T-helper 9 cell (primary cell): ENCODE measurements at places on chromosomes 12 and 14.
A peak's percentile ranks its signal among the peaks of the same experiment; 100 is the strongest.

- DNase-seq = no peak
Measured at GRCh38 chr12:130192642-130193345, 30.5 kb downstream of the FZD10 start.

DNA sequence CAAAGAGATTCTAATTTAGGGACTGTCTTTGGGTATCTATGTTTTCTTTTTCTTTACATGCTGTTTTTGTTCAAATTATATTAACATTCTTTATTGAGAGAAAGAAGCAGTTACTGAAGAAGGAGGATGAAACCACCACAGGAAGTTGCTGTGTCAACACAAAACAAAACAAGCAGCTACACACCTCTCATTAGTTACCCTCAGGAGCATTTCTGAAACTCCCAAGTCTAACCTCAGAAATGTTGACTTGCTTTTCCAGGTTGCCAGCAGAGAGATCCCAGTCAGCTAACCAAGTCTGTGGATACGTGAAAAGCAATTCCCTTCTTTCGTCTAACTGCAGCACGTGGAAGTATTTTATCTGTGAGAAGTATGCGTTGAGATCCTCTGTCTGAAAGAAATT is 33.5 kb downstream of the CLEC1A start:
- DNase-seq = no peak

DNA sequence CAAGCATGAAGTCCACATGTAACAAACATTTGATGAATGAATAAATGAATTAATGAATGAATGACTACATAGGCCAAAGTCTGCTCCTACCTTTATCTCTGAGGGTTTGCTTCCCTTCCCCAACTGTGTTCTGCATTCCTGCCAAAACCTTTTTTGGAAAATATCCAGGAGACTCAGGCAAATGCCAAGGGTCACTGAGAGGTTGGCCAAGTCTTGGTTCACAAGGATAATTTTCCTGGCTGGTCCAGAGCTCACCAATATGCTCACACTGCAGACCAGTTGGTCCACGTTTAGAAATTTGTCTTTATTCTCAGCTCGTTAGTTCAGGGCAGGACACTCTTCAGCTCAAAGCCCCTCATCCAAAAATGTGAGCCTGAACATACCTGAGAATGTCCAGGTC is 10.2 kb downstream of the TMEM233 start:
- DNase-seq = no peak

DNA sequence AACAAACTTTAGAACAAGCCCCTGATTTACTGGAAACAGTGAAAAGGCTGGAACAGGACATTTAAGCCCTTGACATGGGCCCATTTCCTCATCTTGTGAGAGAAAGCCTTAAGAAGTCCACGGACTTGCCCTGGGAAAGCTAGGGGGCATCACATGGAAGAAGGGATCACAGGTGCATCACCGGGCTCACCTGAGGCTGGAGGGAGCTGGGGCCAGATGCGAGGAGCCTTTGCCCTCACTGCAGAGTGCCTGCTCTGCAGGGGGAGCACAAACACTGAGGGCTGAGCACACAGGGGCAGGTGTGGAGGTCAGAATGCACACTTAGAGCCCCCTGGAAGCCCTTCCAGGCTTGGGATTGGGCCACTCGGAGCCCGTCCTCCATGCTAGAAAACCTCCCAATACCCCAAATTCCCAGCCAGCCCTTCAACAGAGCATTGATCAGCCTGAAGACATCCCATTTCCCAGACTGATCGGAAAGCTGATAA is 5.2 kb upstream of the KRT1 start:
- DNase-seq = no peak

- DNase-seq = peak; percentile 32
Measured at GRCh38 chr12:122190842-122191668, 8.1 kb downstream of the LRRC43 start.

- DNase-seq = no peak
Measured at GRCh38 chr12:42589465-42590329, at the start of gene PRICKLE1. PRICKLE1 (minus strand) TSS chr12:42589746; CDS start chr12:42472516, 117,230 bp downstream.

GRCh38 chr12:5102806-5103205 is 59.1 kb downstream of the KCNA5 start:
- DNase-seq = no peak

DNA sequence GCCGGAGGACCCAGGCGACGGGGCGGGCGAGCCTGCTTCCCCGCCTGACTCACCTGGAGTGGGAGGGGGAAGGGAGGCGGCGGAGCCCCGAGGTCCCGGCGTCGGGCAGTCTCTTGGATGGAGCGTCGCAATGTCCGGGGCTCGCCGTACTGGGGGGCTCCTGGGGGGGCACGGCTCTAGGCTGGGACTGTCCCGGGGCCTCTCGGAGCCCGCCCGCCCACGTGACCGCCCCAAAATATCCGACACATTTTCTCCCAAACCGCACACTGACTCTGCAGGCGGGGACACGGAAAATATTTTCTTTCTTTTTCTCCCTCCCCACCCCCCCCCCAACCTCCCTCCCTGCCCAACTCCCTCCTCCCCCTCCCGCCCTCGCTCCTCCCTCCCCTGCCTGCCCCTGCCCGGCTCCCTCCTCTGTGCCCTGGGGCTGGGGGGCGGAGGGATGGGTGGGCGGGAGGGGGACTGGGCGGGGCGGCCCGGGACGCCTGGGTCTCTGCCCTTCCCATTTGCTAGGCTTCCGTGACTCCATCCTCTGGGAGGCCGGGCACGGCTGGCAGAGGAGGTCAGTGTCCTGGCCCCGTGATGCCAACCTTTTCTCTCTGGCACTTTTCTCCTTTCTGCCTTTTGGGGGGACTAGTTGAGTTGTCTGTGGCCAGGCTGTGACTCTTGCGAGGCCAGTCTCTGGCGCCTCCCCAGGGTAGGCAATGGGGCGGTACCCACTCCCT is at the start of gene RARG:
RARG (minus strand) TSS at position 289 of the 725 bp plus-strand sequence. CDS start 4,664 bp downstream, outside the sequence.
- DNase-seq = peak; percentile 71

- DNase-seq = no peak
Measured at GRCh38 chr14:27049701-27050100, 451.9 kb upstream of the NOVA1 start.

GRCh38 chr12:132064631-132065030 is 79.5 kb downstream of the DDX51 start:
- no peak for DNase-seq

- no peak for DNase-seq
Measured at GRCh38 chr12:93530358-93530757, 42.1 kb upstream of the SOCS2 start.
